ENCODE measurements at places on chromosomes 2 and 18.

DNA sequence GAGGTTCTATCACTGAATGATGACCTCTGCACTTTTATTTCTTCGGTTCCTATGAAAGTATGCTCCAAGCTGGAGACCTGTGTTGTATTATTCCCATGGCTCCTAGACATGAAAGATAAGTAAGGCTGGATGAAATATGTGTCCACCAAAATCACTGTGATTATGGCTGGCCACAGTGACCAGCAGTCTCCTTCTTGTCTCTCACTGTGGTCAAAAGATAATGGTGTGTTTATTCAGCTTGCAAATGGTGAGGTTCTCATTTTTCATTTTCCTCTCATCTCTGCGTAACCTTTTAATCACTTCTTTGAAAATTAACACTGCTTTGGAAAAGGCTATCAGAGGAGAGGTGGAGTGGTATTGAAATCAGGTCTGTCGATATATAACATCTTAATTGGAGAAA lies 107.8 kb upstream of the DAPL1 start:
- no peak for DNase-seq

- no peak for DNase-seq
Measured at GRCh38 chr2:63587814-63588384, 378 bp downstream of the WDPCP start.

DNA sequence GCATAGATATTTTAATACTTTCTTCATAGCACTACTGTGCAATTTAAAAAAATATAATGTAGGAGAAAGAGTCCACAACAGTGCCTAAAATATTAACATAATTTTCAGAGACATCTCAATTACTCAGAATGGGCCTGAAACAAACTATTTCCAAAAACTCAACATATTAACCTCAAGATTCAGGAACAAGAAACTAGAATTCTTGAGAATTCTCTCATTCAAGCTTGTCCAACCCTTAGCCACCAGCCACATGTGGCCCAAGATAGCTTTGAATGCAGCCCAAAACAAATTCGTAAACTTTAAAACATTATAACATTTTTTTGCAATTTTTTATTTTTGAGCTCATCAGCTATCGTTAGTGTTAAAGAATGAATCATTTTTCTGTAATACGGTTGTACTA lies 35.2 kb downstream of the LNPK start:
- DNase-seq: no peak

DNA sequence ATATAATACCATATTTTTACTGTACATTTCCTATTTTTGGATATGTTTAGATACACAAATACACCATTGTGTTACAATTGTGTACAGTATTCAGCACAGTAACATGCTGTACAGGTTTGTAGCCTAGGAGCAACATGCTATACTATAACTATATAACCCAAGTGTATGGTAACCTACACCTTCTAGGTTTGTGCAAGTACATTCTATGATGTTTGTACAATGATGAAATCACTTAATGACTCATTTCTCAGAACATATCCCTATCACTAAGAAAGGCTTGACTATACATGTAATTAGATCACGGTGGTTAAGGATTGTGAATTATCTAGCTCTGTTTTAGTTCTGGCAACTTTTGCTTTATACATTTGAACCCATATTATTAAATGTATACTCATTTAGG lies 31.3 kb downstream of the NPHP1 start:
- no peak for DNase-seq

DNA sequence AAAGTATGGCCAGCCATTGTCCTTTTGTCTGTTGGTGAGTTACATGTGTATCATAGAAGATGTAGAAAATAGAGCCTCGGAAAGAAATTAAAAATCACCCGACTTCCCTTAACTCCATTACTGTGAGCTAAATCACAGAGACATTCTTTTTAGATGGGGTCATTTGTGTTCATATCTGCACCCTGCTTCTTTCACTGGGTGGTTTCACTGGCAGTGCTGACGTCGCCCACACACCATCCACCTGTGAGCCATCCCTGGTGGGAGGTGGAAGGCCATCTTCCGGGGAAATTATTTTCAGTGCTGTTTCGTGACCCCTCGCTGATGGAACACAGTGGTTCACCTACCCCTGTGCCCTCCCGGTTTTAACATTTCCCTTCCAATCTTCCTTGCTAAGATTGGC lies 21.2 kb downstream of the SH3BP4 start:
- DNase-seq: no peak

- no peak for DNase-seq
Measured at GRCh38 chr2:203360833-203361430, 32.7 kb downstream of the ABI2 start.

DNA sequence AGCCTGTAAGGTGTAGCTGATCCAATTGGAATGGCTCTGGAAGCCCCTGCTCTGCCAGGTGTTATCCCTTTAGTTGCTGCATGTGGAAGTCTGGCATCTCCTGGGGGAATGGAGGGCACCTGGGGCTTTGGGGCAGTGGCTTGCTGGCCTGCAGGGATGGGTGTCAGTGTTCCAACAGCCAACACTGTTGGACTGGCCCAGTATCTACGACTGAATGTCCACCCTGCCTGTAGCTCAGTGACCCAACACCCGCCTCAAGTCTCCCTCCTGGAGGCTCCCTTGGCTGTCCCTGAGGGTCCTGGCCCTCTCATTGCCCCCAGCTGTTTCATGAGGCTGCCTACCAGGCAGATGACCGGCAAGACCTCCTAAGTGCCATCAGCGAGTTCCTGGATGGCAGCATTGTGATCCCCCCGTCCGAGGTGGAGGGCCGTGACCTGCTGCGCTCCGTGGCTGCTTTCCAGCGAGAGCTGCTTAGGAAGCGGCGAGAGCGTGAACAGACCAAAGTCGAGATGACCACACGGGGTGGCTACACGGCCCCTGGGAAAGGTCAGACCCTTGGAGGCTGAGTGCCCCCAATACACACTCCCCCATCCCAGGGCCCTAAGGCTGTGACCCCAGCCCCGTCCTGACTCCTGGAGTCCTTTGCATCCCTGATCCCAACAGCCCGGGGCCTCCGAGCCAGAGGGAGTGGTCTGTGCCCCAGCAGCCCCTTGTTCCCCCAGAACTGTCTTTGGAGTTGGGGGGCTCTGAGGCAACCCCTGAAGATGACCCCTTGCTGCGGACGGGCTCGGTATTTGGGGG lies 7.7 kb downstream of the SLC4A3 start:
- DNase-seq: no peak

DNA sequence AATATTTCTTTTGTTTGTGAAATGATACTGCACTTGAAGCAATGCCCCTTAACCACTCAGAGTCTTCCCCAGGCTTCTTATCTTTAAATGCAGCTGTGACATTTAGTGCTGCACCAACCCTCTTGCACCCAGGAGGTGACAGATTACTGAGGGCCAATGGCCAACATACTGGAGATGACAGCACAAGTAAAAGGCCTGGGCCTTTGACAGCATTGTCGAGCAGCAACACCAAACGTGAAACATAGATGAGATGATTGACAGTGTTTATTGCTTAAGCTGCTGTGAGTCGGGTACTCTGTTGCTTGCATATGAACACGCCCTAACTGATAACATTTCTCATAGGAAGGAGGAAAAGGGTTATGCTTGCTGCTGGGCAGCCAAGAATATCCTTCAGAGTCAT lies 80.3 kb downstream of the THNSL2 start:
- DNase-seq: no peak

DNA sequence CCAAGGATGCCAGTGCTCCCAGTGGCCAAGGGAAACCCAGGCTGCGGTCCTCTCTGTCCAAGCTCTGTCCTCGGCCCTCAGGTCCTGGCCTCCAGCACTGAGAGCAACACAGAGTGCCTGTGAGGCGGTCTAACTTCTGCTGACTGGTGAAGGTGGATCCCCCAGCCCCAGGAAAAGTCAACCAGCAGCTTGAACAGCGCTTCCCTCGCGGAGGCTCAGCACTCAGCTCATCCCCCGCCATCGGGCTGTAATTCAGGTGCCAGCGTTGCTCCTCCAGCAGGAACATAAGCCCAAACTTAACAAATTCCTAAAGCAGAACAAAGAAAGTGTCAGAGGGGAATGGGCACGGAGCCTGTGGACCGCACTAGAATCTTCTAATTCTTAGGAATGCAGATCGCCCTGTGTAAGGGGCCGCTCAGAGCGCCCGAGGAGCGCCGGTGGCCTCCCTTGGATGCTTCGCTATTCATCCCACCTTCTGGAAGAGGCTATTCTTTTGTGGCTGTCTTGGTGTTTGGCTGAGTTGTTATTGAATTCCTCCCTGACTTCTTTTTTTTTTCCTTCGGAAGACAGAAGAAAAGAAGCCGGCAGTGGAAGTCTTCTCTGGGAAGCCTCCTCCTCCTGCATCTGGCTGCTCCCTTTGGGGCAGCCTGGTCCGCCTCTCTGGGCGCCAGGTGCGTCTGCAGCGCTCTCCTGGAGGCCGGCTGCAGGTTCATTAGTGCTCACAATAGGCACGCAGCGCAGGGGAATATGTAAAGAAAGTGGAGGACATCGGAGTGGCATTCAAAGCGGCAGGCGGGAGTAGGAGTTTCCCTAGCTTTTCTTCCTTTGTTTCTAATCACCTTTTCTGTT lies 905.6 kb downstream of the TSN start:
- peak; percentile 69 for DNase-seq

- no peak for DNase-seq
Measured at GRCh38 chr2:88698498-88699233, 7.2 kb downstream of the RPIA start.
